Progenitor cell of endocrine pancreas (in vitro differentiated cells): ENCODE measurements at places on chromosomes 1 and 21. TPM values are rescaled to one million over a fixed set of nuclear protein-coding genes. Genes with fewer than 3 reads are reported as not detected.
A peak's percentile ranks its signal among the peaks of the same experiment; 100 is the strongest.

DNA sequence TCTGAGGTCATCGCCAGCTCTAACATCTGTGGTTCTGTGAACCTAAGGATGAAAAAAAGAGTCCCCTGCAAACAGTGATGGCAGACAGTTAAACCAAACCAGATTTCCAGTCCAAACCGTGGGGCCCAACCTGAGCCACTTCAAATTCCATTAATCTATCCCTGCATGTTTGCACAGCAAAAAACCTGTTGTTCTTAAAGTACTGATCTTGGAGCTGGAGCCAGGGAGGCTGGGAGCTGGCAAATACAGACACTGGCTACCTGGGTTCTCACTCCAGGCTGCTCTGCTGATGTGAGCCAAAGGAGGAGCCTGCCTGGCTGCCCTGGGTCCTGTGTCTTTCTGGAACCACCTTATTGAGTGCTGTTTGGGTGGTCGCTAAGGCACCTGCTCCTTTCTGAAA, 16.4 kb downstream of the LDLRAD1 start:
- DNase-seq, result no peak
- H3K27ac ChIP-seq, result peak overlapping the region; percentile 64
- H3K4me1 ChIP-seq, result peaks cover 14% of the 10 kb centered on the region
- no peaks in the 10 kb centered on the region for H3K36me3 ChIP-seq
- H3K4me3 ChIP-seq, result no peak overlapping the region

DNA sequence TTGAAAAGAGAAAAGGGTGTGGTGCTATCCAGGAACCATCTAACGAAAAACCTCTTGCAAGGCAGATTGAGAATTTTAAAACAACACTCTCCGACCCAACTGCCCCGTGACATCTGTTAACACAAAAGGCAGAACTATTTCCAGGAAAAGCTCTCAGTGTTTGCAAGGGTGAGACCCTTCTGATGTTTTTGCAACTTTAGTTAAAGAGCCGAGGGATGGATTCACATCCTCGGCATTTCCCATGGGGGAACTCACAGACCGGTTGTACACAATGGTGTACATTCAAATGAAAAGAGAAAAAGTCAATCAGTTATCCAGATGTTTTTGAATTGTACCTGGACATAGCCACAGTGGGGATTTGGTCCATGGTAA, 120.0 kb downstream of the NGF start:
- H3K4me1 ChIP-seq, result peaks cover 4% of the 10 kb centered on the region
- no peak for DNase-seq
- no peak overlapping the region for H3K27ac ChIP-seq
- H3K36me3 ChIP-seq, result no peaks in the 10 kb centered on the region
- peaks cover 18% of the 10 kb centered on the region for H3K27me3 ChIP-seq

- no peaks in the 10 kb centered on the region for H3K27me3 ChIP-seq
- peaks cover 10% of the 10 kb centered on the region for H3K36me3 ChIP-seq
- no peak overlapping the region for H3K27ac ChIP-seq
- H3K4me1 ChIP-seq, result peaks cover 5% of the 10 kb centered on the region
- H3K4me3 ChIP-seq, result no peak overlapping the region
These were observed 28.2 kb upstream of the IKBKE start for GRCh38 chr1:206442101-206442500.

DNA sequence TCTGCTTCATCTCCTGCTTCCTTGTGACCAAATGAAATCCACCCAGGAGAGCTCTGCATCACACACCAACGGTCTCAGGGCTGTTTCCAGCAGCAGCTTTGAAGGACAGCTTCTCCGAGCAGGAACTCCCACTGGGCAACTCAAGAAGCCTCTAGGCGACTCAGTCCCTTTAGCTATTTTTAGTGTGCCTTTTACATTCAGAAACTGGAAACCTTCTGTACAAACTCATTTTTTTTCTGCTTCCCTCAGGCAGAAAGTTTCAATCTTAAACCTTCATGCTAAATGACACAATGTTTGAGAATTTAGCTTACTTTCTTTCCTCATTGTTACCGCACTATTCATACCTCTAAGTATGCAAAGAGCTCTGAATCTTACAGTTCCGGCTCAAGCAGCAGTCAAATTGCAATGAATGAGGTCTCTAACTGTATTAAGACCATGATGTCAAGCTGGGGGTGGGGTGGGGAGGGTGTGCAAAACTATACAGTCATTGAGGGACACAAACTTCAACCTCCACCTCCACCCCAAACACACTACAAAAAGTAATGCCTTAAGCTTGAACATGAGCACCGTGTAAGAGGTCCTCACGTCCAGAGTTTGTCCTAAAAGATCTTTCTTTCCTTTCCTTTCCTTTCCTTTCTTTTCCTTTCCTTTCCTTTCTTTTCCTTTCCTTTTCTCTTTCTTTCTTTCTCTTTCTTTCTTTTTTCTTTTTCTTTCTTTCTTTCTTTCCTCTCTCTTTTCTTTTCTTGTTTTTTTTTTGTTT, 16.4 kb upstream of the TARBP1 start:
- no peak overlapping the region for H3K4me3 ChIP-seq
- no peaks in the 10 kb centered on the region for H3K36me3 ChIP-seq
- peaks cover 17% of the 10 kb centered on the region for H3K4me1 ChIP-seq
- no peak for DNase-seq
- no peaks in the 10 kb centered on the region for H3K27me3 ChIP-seq

DNA sequence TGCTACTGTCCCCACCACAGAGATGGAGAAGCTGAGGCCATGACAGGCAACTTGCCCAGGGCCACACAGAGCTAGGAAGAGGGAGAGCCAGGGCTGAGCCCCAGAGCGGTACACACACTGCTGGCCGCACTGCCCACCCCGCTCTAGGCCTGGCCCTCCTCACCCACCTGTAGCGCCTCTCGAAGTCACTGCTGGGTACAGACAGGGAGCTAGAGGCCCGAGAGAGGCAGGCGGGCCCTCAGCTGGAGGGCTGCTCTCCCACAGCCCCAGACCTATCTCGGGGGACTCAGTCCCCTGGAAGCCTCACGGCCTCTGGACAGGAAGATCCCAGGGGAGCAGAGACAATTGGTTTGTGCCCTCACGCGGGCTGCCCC, 17.3 kb upstream of the PLEKHG5 start:
- no peaks in the 10 kb centered on the region for H3K36me3 ChIP-seq
- H3K4me1 ChIP-seq, result no peaks in the 10 kb centered on the region
- no peak overlapping the region for H3K4me3 ChIP-seq
- no peak overlapping the region for H3K27ac ChIP-seq
- peaks cover 9% of the 10 kb centered on the region for H3K27me3 ChIP-seq

- no peaks in the 10 kb centered on the region for H3K36me3 ChIP-seq
- H3K4me1 ChIP-seq, result no peaks in the 10 kb centered on the region
- peaks cover 13% of the 10 kb centered on the region for H3K27me3 ChIP-seq
- no peak overlapping the region for H3K4me3 ChIP-seq
- DNase-seq, result no peak
These were observed 565.2 kb downstream of the PTPRU start for GRCh38 chr1:29801561-29801973.

DNA sequence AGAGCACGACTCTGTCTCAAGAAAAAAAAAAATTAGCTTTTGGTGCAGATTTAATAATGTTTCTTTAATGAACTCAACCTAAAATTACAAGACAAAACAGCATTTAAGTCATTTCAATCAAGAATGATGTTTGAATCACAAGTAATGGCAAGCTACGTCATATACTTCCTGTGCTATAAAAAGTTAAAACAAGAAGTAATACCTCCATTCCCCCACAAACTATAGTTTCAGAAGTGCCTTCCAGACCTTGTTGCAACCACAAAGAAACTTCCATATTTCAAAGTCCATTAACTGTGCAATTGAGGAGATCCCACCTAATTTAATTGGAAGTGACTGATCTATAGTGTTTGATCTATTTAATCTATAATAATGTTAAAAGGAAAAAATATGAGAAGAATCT, 15.1 kb downstream of the NRDC start:
- no peak overlapping the region for H3K4me3 ChIP-seq
- no peak overlapping the region for H3K27ac ChIP-seq
- peaks cover 1% of the 10 kb centered on the region for H3K36me3 ChIP-seq
- H3K4me1 ChIP-seq, result no peaks in the 10 kb centered on the region

GRCh38 chr1:200899015-200899386, 4.3 kb downstream of the INAVA start:
- H3K4me1 ChIP-seq, result peaks cover 39% of the 10 kb centered on the region
- peak overlapping the region; percentile 90 for H3K27ac ChIP-seq
- no peak for DNase-seq
- no peaks in the 10 kb centered on the region for H3K27me3 ChIP-seq
- peaks cover 19% of the 10 kb centered on the region for H3K36me3 ChIP-seq

- no peak for DNase-seq
- peak overlapping the region; percentile 7 for H3K27ac ChIP-seq
- peaks cover 5% of the 10 kb centered on the region for H3K4me1 ChIP-seq
These were observed 6.2 kb downstream of the TMEM35B start for GRCh38 chr1:34978921-34979320.

DNA sequence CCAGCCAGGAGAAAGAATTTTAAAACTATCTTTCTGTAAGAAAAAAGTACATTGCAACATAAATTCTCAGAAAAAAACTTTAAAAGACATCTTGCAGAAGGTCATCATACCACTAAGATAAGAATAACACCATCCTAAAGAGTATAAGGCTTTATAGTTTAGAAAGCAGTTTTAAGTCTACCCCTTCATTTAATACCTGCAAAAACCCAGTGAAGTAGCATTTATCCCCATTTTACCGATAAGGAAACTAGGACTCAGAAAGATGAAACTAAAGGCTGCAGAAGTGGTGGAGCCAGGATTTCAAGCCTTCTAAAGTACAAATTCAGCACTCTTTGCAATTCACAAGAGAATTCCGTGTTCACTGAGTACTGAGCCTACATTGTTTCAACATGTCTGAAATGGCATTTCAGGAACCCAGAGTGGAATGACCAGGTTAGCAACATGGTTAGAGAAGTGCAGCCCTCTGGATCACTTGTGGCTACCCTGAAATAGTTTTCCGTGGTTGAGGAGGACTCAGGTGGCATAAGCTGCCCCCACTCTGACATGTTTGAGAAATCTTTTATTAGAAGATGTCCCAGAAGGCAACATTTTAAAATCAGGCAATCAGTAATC, 6.7 kb downstream of the MYCL start:
- H3K27me3 ChIP-seq, result no peaks in the 10 kb centered on the region
- H3K4me1 ChIP-seq, result peaks cover 52% of the 10 kb centered on the region
- no peak overlapping the region for H3K4me3 ChIP-seq
- no peak for DNase-seq
- no peak overlapping the region for H3K27ac ChIP-seq

DNA sequence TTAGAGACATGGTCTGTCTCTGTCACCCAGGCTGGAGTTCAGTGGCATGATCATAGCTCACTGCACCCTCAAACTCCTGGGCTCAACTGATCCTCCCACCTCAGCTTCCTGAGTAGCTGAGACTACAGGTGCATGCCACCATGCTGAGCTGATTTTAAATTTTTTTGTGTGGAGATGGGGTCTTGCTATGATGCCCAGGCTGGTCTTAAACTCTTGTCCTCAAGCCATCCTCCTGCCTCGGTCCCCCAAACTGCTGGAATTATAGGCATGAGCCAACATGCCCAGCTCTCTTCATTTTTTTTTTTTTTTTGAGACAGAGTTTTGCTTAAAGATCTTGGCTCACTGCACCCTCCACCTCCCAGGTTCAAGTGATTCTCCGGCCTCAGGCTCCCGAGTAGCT, 24.8 kb upstream of the AGPAT3 start:
- H3K27me3 ChIP-seq, result no peaks in the 10 kb centered on the region
- no peaks in the 10 kb centered on the region for H3K36me3 ChIP-seq
- H3K4me1 ChIP-seq, result no peaks in the 10 kb centered on the region
- no peak overlapping the region for H3K4me3 ChIP-seq

GRCh38 chr1:24639094-24639493, 4.0 kb upstream of the SRRM1 start:
- H3K27ac ChIP-seq, result peak overlapping the region; percentile 5
- H3K4me3 ChIP-seq, result no peak overlapping the region

GRCh38 chr21:35024513-35024912, 24.6 kb downstream of the RUNX1 start:
- peaks cover 31% of the 10 kb centered on the region for H3K4me1 ChIP-seq
- H3K4me3 ChIP-seq, result no peak overlapping the region
- peaks cover 34% of the 10 kb centered on the region for H3K27me3 ChIP-seq
- no peak overlapping the region for H3K27ac ChIP-seq
- H3K36me3 ChIP-seq, result no peaks in the 10 kb centered on the region
- DNase-seq, result no peak

The UCHL5 gene
- 25.3 and 28.5 TPM in 2 replicates for total RNA-seq

The MX2 gene
- 0.69 and 0.86 TPM in 2 replicates for total RNA-seq

The COL8A2 gene
- total RNA-seq, result 0.10 and 0.18 TPM in 2 replicates

The CFAP141 gene
- total RNA-seq, result not detected in 2 replicates

The TFF2 gene
- not detected in 2 replicates for total RNA-seq

The GNAI3 gene
- total RNA-seq, result 10.0 and 10.3 TPM in 2 replicates

The PLXNA2 gene
- total RNA-seq, result 32.9 and 34.9 TPM in 2 replicates

The TNNT2 gene
- total RNA-seq, result 1.9 and 2.3 TPM in 2 replicates
